ENCODE measurements at places on chromosomes 5 and 9.

DNA sequence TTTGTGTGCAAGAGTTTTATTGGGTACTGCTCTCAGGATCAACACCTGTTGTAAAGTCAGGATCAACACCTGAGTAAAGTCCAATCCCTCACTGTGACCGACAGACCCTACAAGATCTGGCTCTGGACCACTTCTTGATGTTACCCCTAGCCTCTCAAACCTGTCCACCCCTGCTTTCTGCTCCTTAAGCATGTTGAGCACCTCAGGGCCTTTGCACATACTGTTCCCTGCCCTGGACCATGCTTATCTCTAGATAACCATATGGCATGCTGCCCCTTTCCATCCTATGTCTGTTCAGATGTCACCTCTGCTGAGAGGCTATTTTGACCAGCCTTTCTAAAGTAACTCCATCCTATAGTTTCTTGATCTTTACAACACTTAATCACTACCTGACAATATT lies 269.6 kb downstream of the SMARCA2 start:
- no peak for DNase-seq
- H3K36me3 ChIP-seq, result no peaks in the 10 kb centered on the region
- H3K27me3 ChIP-seq, result no peaks in the 10 kb centered on the region

- H3K4me3 ChIP-seq, result no peak overlapping the region
- H3K27ac ChIP-seq, result no peak overlapping the region
- H3K4me1 ChIP-seq, result no peaks in the 10 kb centered on the region
- H3K36me3 ChIP-seq, result no peaks in the 10 kb centered on the region
- DNase-seq, result no peak
These were observed 111.0 kb upstream of the VCAN start for GRCh38 chr5:83360573-83360972.

- H3K27me3 ChIP-seq, result no peaks in the 10 kb centered on the region
- no peak overlapping the region for H3K4me3 ChIP-seq
- H3K4me1 ChIP-seq, result no peaks in the 10 kb centered on the region
These were observed 68.8 kb downstream of the ELL2 start for GRCh38 chr5:95892784-95893354.

- no peak overlapping the region for H3K27ac ChIP-seq
- no peak overlapping the region for H3K4me3 ChIP-seq
- no peak for DNase-seq
These were observed 123.8 kb downstream of the TMEM174 start for GRCh38 chr5:73296772-73297171.

GRCh38 chr9:129451089-129451656 lies 169.7 kb downstream of the C9orf50 start:
- no peaks in the 10 kb centered on the region for H3K27me3 ChIP-seq
- H3K4me3 ChIP-seq, result no peak overlapping the region
- DNase-seq, result no peak

DNA sequence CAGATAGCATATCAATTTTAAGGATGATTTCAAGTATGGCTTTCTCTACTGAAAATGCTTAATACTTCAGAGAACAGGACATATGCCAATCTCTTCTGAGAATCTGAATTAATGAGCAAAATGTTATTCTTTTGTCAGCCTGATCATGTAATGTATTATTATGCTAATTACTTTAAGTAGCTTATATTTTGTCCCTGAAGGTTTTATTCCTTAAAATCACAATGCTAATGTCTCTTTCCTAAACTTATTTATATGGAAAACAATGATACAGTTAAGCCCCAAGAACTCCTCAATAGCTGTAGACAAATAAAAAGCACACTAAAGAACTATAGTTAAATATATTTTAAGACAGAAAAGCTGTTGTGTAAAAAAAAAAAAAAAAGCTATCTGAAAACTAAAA lies 256.9 kb upstream of the PTPRD start:
- no peaks in the 10 kb centered on the region for H3K36me3 ChIP-seq
- no peaks in the 10 kb centered on the region for H3K27me3 ChIP-seq
- H3K4me1 ChIP-seq, result no peaks in the 10 kb centered on the region
- DNase-seq, result no peak
- H3K4me3 ChIP-seq, result no peak overlapping the region
